ENCODE measurements at places on chromosomes 5 and 9. TPM values are rescaled to one million over a fixed set of nuclear protein-coding genes. Genes with fewer than 3 reads are reported as not detected.

DNA sequence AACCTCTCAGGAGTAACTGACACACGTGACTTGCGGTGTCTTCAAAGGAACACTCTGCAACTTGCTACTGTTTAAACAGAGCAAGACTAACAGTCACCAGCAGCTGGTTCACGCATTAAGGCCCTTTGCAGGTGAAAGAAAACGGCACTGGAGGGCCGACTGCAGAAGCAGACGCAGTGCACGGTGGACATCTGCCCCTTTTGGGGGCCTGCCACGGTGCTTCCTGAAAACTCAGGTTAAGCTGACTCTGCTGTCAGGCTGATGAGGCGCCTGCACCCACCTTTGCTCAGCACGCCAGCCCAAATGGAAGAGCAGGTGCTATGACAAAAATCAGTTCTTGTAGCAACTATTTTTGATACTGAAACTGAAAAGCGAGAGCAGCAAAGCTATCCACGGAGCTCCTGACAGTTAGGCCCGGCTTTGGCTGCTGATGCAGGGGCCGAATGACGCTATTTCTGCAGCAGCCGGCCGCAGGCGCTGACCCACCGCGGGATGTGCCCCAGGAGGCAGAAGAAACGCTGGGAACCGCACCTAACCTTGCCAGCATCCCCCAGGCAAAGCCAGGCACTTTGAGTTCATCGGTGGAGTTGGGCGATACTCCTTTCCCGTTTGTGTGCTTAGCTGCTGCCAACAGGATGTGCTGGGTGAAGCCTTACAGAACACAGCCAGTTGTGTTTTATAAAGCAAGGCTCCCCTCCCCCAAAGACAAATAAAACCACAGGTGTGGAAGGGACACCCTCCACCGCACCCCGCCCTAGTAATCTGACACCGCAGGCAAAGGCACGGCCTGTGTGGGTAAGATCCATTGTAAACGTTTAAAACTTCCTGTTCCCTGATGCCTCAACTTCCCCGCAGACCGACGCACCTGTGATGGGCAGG is 21.1 kb upstream of the TERT start:
- H3K4me1 ChIP-seq: peaks cover 97% of the 10 kb centered on the region
- peak; percentile 90 for DNase-seq
- H3K36me3 ChIP-seq: peaks cover 42% of the 10 kb centered on the region
- peak overlapping the region; percentile 59 for H3K4me3 ChIP-seq
- H3K27me3 ChIP-seq: no peaks in the 10 kb centered on the region
- peak overlapping the region; percentile 99 for H3K27ac ChIP-seq

PANK3 gene
- 20.3 TPM for total RNA-seq

CATSPER3 gene
- 0.19 TPM for total RNA-seq

GRCh38 chr9:83432104-83432627 is 106.0 kb downstream of the FRMD3 start:
- H3K4me1 ChIP-seq: no peaks in the 10 kb centered on the region
- no peak overlapping the region for H3K27ac ChIP-seq
- H3K36me3 ChIP-seq: no peaks in the 10 kb centered on the region
- H3K4me3 ChIP-seq: no peak overlapping the region

BAAT gene
- 0.09 TPM for total RNA-seq

DNA sequence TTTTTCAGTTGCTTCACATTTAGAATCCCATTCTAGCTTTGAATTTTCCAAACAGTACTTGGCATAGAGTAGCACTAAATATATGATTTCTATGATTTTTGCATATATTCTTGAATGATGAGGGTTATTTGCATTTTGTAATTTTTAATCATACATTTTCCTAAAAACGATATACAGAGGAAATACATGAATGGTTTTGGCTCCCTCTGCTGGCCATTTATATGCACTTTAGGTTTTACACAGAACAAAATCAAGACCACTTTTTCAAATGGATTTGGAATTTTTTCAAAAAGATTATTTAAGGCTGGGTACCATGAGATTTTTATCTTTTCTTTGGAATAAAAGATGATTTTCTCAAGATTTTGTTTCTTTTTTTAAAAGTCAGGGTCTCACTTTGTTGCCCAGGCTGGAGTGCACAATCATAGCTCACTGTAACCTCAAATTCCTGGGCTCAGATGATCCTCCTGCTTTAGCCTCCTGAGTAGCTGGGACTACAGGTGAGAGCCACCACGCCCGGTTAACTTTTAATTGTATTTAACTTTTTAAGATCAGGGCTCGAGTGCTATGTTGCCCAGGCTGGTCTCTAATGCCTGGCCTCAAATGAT is 16.7 kb upstream of the COMMD10 start:
- H3K27ac ChIP-seq: no peak overlapping the region
- no peaks in the 10 kb centered on the region for H3K4me1 ChIP-seq
- H3K27me3 ChIP-seq: no peaks in the 10 kb centered on the region
- no peak overlapping the region for H3K4me3 ChIP-seq

GRCh38 chr5:102865171-102865509 is 110.0 kb downstream of the PAM start:
- no peaks in the 10 kb centered on the region for H3K27me3 ChIP-seq
- peak; percentile 20 for DNase-seq
- H3K4me1 ChIP-seq: no peaks in the 10 kb centered on the region
- peak overlapping the region; percentile 67 for H3K4me3 ChIP-seq
- H3K36me3 ChIP-seq: no peaks in the 10 kb centered on the region
- no peak overlapping the region for H3K27ac ChIP-seq

DNA sequence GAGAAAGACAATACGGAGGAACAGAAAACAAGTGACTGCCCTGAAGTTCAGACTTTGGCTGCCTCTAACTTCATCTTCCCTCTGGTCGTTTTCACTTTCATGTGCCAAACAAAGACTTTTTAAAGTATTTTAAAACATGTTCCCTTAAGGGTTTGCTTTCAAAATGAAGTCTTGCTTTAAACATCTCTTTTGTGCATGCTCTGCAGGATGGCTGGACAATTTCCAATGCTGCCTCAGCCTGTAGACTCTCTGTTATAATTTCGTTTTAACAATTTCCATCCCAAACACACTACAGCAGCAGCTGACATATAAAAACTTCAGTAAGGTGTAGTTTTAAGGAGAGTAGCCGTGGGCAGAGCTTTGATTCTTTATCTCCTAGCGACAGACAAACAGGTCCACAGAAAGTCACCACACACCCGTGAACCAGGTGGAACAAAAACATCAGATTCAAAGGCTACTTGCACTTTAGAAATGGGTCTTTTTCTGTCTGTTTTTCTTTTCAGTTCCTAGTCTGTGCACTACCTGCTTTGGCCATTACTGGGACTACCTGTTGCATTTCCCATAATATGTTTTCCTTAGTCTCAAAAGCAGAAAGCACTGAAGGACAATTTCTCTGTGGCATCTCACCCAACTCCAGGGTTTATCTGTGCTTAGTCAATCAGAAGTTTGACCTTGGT is 308.9 kb downstream of the DTWD2 start:
- H3K4me1 ChIP-seq: no peaks in the 10 kb centered on the region
- H3K4me3 ChIP-seq: no peak overlapping the region
- H3K27ac ChIP-seq: no peak overlapping the region
- DNase-seq: no peak
- H3K27me3 ChIP-seq: no peaks in the 10 kb centered on the region
- no peaks in the 10 kb centered on the region for H3K36me3 ChIP-seq

- no peak overlapping the region for H3K4me3 ChIP-seq
- no peak overlapping the region for H3K27ac ChIP-seq
- H3K36me3 ChIP-seq: no peaks in the 10 kb centered on the region
- DNase-seq: no peak
- H3K27me3 ChIP-seq: peaks cover 6% of the 10 kb centered on the region
- no peaks in the 10 kb centered on the region for H3K4me1 ChIP-seq
These were observed 97.8 kb downstream of the C5orf15 start for GRCh38 chr5:133870661-133871060.

SOHLH1 gene
- not detected for total RNA-seq

PCDHGA5 gene
- 0.19 TPM for total RNA-seq

- no peak overlapping the region for H3K27ac ChIP-seq
- H3K4me1 ChIP-seq: no peaks in the 10 kb centered on the region
- DNase-seq: no peak
- no peaks in the 10 kb centered on the region for H3K36me3 ChIP-seq
These were observed 568.8 kb downstream of the PSAT1 start for GRCh38 chr9:78865737-78866136.

DNA sequence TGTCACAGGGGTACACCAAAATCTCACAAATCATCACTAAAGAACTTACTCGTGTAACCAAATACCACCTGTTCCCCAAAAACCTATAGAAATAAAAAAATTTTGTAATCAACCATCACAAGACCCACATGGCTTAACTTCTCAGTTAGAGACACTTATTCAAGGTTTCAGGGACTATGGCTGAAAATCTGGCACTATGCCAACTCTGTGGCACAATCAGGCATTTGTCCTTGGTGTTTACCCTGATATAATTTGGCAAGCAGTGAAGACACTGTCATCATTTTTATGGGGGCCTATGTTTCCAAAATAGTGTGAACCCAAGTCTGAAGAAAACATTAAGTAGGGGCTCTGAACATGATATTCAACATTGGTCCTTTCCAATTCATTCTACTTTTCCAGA is 59.0 kb downstream of the ZNF622 start:
- H3K27me3 ChIP-seq: no peaks in the 10 kb centered on the region
- no peaks in the 10 kb centered on the region for H3K4me1 ChIP-seq
- H3K36me3 ChIP-seq: no peaks in the 10 kb centered on the region
- DNase-seq: no peak
- no peak overlapping the region for H3K4me3 ChIP-seq

DNAI1 gene
- total RNA-seq: 0.38 TPM

ATP10B gene
- 10.1 TPM for total RNA-seq

- DNase-seq: no peak
- H3K4me3 ChIP-seq: peak overlapping the region; percentile 10
- H3K36me3 ChIP-seq: no peaks in the 10 kb centered on the region
- peaks cover 44% of the 10 kb centered on the region for H3K27me3 ChIP-seq
- no peak overlapping the region for H3K27ac ChIP-seq
- H3K4me1 ChIP-seq: peaks cover 6% of the 10 kb centered on the region
These were observed 644 bp downstream of the NIM1K start for GRCh38 chr5:43192558-43193180.

- H3K36me3 ChIP-seq: peaks cover 23% of the 10 kb centered on the region
- no peaks in the 10 kb centered on the region for H3K27me3 ChIP-seq
- no peak overlapping the region for H3K4me3 ChIP-seq
- H3K4me1 ChIP-seq: peaks cover 10% of the 10 kb centered on the region
- no peak for DNase-seq
- no peak overlapping the region for H3K27ac ChIP-seq
These were observed 2.8 kb downstream of the RAD17 start for GRCh38 chr5:69372394-69372793.

DNA sequence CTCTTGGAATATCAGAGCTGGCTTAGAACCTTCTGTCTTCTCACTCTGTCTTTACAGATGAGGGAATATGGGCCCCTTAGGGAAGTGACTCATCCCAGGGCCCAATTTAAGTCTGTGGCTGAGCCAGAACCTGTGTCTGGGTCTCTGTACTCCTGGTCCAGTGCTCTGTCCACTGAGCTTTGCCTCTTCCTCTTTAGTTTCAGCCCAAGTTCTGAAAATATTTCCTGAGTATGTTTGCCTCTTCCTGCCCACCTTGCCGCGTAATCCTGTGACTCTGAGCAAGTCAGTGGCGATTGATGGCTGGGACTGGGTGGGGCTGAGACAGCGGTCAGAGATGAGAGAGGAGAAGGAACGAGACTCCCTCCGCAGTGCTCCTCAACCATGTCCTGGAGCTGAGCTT is 7.8 kb downstream of the IER5L start:
- no peak overlapping the region for H3K27ac ChIP-seq
- H3K36me3 ChIP-seq: no peaks in the 10 kb centered on the region
- no peak overlapping the region for H3K4me3 ChIP-seq
- no peak for DNase-seq
- H3K4me1 ChIP-seq: peaks cover 37% of the 10 kb centered on the region
- peaks cover 24% of the 10 kb centered on the region for H3K27me3 ChIP-seq

PCDHAC1 gene
- total RNA-seq: 0.05 TPM

ANP32B gene
- total RNA-seq: 44.7 TPM

GRCh38 chr5:949815-950560 is 57.3 kb downstream of the TRIP13 start:
- peaks cover 26% of the 10 kb centered on the region for H3K27me3 ChIP-seq
- H3K36me3 ChIP-seq: no peaks in the 10 kb centered on the region
- no peak for DNase-seq
- H3K4me3 ChIP-seq: no peak overlapping the region
- H3K27ac ChIP-seq: no peak overlapping the region

TRAF1 gene
- 21.7 TPM for total RNA-seq

GRCh38 chr5:134997015-134997414 is 29.3 kb downstream of the CATSPER3 start:
- H3K4me1 ChIP-seq: no peaks in the 10 kb centered on the region
- DNase-seq: no peak
- no peaks in the 10 kb centered on the region for H3K36me3 ChIP-seq
- H3K27me3 ChIP-seq: no peaks in the 10 kb centered on the region
- no peak overlapping the region for H3K27ac ChIP-seq
- H3K4me3 ChIP-seq: no peak overlapping the region

- H3K4me1 ChIP-seq: no peaks in the 10 kb centered on the region
- DNase-seq: no peak
These were observed 387.0 kb upstream of the DMAC1 start for GRCh38 chr9:8186560-8186959.

DNA sequence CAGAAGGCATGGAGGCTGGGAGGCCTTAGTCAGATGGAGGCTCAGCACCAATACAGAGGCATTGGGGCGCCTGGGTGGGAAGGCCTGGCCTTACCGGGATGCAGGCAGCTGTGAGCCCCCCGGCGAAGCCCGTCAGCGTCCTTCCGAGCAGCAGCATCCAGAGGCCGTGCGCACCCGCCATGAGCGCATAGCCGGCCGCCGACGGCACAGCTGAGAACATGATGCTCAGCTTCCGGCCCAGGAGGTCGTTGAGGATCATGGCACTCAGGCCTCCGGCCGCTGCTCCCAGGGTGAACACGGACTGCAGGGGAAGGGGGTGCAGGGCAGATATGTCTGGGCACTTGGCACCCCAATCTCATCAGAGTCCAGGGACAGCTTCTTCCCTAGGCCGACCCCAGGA is 2.0 kb downstream of the SLC2A6 start:
- peaks cover 3% of the 10 kb centered on the region for H3K27me3 ChIP-seq
- no peak overlapping the region for H3K27ac ChIP-seq
- no peak overlapping the region for H3K4me3 ChIP-seq
- peaks cover 6% of the 10 kb centered on the region for H3K36me3 ChIP-seq
- no peak for DNase-seq
